NCI-H2081 treated with DMSO at 0.1 percent for 48 hours (cell line): ENCODE measurements at places on chromosomes 7 and 10.

DNA sequence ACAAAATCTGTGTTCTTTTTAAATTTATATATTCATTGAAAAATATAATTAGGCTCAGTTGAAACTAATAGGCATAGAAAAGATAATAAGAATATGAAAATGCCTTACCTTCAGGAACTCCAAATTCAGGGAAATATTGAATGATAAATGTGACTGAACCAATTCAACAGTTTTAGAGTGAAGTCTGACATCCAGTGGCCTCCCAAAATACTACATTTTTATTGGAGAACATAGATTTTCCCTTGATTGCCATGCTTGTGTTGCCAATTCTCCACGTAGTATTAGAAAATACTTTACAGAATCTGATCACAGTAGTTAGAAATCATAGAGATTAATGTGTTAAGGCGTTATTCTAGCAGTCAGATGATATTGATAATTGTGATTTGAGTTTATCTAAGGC is 1246.7 kb downstream of the GATA3 start:
- DNase-seq: no peak

GRCh38 chr10:73768881-73769280 is 13.0 kb upstream of the CHCHD1 start:
- no peak for DNase-seq

- no peak for DNase-seq
Observed at GRCh38 chr7:44622342-44623151, 16.1 kb downstream of the OGDH start.

GRCh38 chr10:7700577-7701125 is 2.5 kb upstream of the ITIH2 start:
- no peak for DNase-seq

DNA sequence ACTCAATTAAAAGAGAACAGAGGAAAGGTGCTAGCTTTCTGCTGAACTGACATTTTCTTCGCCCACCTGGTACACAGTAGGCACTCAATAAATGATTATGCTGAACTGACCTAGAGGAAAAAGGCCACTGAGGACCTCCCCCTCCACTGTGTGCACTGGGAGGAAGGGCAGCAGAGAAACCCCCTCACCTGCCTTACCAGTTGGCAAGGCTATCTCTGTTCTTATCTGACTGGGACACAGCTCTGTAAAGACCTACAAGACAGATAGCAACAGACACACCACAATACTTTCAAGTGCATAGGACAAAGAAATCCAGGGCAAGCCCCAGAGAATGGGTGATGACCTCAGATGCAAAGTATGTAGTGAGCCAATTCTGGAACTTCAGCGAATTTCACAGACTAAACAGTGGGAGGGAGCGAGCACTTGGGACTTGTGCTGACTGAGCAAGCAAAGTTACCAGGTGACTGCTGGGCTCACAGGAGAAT is 30.4 kb downstream of the PDLIM1 start:
- DNase-seq: no peak

DNA sequence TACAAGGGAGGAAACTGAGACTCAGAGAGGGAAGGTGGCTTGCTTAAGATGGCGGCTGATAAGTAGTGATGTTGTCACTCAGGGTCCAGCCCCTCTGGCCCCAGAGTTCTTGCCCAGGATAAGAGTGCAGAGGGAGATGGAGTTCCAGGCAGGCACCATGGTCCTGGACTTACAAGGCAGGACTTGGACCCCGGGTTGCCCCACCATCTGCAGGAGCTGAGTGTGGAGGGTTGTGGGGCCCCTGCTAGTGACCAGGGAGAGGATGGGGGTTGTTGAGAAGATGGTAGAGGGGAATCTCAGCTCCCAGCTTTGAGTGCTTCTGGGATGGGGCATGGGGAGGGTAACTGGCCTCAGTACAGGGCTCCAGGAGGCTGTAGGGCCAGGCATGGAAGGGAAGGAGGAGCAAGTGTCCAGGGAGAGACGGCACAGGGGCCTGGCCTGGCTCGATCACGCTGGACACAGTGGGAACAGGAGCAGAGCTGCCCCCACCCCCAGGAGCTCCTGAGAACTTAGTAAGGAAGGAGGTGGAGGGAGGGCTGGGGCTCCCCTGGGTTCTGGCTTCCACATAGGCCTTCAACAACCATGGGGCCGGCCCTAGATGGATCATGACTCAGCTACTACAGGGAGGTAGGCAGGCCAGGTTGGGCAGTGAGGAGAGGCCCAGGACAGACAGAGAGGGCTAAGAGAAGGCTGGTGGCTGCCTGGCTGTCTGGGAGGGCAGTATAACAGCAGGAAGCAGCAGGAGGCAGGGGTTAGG is 28.2 kb downstream of the PPIF start:
- no peak for DNase-seq

DNA sequence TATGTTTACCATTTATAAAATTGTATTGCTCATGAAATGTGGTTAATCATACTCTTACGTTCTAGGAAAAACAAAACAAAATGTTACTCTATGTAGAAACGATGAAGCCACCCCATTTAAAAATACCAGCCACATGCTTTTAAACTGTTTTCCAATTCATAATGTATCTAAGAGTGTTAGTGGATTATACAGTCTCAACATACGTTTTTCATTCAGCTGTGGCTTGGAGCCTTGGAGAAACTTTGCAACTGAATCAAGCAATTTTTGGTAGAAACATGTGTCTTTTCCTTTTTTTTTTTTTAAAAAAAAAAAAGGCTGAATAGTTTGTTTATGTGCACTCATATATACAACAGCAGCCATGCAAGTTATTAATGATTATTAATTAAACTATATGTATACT is 378.0 kb upstream of the SEMA3D start:
- no peak for DNase-seq

- DNase-seq: no peak
Observed at GRCh38 chr7:67359900-67360299, 363.3 kb downstream of the TYW1 start.

DNA sequence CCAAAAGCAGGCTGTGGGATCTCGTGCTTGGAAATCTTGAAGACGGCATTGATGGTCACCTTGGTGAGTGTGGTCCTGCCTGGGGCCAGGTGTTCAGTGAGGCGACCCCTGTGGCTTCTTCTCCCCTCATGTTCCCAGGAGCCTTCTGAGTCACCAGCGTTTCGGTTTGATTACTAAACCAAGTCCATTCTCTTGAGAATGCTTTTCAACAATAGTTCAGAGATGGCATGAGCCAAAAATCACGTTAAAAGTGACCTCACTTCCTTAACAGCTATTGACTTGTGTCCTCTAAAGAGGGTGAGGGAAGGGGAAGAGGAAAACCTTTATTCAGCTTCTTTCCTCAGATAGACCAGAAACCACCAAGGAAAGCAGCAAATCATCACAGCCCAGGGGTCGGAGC is 315.2 kb downstream of the GATA3 start:
- DNase-seq: no peak

GRCh38 chr10:75367021-75367487 is 34.5 kb downstream of the ZNF503 start:
- DNase-seq: no peak

DNA sequence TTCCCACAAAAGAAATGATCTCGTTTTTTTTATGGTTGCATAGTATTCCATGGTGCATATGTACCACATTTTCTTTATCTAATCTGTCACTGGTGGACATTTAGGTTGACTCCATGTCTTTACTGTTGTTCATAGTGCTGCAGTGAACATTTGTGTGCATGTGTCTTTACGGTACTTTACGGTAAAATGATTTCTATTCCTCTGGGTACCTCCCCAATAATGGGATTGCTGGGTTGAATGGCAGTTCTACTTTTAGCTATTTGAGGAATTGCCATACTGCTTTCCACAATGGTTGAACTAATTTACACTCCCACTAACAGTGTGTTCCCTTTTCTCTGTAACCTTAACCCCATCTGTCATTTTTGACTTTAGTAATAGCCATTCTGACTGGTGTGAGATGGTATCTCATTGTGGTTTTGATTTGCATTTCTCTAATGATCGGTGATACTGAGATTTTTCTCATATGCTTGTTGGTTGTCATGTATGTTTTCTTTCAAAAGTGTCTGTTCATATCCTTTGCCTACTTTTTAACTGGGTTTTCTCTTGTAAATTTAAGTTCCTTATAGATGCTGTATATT is 37.2 kb downstream of the MKLN1 start:
- DNase-seq: no peak

GRCh38 chr7:20301311-20301939 is 29.3 kb upstream of the ITGB8 start:
- no peak for DNase-seq

DNA sequence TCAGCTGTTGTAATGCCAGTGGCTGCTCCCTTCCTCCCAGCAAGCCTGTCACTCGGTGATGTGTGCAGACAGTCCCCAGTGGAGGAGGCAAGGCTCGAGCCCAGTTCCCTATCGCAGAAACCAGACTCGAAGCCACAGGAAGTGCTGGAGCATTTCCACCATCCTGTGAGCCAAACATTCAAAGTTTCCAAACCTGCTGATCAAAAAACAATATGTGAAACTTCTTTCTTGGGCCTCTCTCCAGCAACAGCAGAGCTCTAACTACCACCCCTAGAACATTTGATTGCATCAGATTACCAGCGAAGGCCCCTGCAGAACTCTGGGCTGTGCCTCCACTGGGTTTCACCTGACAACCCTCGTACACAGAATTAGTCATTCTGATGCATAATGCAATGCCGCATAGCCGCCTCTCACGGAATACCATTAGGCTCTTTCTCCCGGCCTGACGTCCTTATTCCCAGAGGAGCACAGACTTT is 94.0 kb downstream of the ELMO1 start:
- no peak for DNase-seq

DNA sequence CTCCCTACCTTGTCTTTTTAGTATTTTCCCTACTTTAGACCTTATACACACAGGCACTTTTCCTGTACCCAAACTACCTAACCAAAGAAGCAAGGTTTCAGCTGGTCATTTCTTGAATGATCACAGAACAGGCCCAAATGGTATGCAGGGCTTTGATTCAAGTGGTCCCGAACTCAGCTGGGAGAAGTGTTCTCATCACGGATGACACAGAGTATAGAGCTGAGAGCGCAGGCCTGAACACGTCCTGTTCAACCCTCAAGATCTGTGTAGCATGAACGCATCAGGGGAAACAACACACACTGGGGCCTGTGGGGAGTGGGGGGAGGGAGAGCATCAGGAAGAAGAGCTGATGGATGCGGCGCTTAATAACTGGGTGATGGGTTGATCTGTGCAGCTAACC is 318.2 kb downstream of the SFMBT2 start:
- DNase-seq: no peak

GRCh38 chr10:127300868-127301321 is 104.5 kb upstream of the INSYN2A start:
- DNase-seq: no peak

DNA sequence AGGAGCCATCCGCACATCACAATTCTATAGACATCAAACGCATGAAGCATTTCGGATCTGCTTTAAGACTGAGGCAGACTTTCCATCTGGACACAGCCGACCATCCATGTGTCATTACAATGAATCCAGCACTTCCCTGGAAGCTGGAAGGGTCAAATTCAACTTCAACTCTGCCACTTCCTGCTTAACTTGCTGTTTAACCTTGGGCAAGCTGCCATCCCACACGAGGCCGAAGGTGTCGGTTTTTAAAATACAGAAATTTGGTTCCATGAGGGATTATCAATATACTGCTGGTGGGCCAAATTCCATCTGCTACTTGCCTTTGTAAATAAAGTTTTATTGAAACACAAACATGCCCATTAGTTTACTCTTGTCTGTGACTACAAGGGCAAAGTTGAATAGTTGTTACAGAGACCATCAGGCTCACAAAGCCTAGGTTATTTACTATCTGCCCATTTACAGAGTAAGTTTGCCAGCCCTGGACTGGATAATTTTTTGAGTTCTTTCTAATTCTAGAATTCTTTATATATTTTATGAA is 134.6 kb downstream of the FAM204A start:
- no peak for DNase-seq

GRCh38 chr7:108557191-108557590 is 12.3 kb downstream of the THAP5 start:
- DNase-seq: no peak

DNA sequence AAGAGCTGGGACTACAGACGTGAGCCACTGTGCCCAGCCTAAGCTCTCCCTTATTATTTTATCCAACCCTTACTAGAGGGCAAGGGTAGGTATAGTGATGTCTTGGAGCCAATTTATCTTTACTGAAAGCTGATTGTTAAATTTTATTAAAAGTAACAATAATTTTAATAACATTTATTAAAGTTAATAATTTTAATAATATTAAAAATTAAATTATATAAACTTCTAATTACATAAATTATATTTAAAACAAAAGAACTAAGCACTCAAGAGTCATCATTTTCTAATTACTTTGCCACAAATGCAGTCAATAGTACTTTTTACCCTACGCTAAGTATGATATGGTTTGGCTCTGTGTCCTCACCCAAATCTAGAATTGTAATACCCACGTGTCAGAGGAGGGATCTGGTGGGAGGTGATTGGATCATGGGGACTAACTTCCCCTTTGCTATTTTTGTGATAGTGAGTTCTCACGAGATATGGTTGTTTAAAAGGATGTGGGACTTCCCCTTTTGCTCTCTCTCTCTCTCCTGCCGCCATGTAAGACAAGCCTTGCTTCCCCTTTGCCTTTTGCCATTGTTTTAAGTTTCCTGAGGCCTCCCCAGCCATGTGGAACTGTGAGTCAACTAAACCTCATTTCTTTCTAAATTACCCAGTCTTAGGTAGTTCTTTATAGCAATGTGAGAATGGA is 58.4 kb upstream of the ETV1 start:
- no peak for DNase-seq

DNA sequence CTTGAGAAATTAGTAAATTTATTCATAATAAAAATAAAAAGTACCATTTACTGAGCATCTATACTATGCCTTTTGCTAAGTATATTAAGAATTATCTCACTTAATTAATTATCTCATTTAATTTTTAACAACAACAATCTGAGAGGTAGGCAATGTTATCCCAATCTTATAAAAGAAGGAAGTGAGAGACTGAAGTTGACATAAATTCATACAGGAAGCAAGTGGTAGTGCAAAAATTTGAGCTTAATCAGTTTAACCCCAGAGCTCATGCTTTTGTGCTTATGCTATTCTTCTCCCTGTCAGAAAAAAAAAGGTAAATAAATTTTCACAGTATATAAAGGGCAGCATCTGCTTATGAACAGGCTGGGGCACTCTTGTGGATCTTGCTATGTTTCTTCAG is 2.7 kb upstream of the LIPF start:
- no peak for DNase-seq

- DNase-seq: no peak
Observed at GRCh38 chr10:75723319-75723980, 292.0 kb downstream of the LRMDA start.

DNA sequence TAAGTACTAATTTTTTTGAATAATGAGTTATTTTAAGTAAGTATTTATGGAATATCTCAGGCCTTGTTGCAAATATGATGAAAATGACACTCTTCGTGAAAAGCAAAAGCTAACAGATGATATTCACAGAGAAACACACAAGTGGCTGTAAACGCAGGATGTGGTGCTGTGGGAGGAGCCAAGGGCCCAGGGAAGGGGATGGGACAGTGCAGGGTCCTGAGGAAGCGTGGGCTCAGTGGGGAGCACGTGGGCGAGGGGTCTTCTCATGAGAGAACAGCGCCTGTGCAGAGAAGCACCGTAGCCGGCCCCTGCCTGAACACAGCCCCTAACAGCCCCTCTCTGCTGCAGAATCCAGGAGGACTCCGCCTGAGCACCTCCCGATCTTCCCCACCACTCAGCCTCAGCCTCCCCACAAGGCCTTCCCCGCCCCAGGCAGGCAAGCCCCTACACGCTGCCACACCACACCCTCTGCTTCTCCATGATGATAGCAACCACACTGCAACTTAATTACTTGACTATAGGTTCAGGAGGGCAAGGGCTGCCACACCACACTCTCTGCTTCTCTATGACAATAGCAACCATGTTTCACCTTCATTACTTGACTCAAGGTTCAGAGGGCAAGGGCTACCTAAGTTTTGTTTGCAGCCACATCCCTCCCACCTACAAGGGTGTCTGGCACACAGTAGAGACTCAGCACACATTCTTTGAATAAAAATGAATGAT is 152.6 kb upstream of the RNF32 start:
- no peak for DNase-seq
